ENCODE measurements at places on chromosomes 3 and 15.

DNA sequence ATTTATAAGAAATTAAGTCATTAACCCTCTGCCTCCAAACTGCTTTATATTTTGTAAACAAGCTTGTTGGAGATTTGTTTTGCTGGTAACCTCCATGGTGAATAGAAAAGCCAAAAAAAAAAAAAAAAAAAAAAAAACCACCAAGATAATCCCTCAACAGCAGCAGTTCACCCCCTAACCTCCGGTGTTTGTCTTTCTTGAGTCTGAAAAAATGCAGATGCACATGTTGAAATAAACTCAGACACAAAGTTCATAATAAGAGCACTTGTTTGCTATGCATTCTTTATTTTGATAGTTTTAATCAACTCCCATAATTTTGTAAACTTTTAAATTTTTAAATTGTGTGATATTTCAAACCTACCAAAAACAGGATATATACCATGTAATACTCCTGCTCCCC is 1.8 kb upstream of the PLCH1 start:
- no peak for DNase-seq

DNA sequence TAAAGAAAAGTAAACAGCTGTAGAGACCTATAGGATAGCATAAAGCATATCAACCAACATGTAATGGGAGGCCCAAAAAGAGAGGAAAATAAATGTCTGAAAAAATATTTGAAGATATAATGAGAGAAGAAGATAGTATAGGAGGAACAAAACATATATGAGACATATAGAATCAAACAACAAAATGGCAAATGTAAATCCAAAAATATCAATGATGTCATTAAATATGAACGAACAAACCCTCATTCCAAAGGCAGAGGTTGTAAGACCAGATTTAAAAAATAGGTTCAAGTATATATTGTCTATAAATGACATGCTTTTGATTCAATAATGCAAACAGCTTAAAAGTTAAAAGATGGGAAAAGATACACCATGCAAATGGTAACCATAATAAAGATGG is 470.4 kb downstream of the AGBL1 start:
- DNase-seq, result no peak

GRCh38 chr3:174216946-174217718 is 642.0 kb upstream of the NAALADL2 start:
- DNase-seq, result no peak

DNA sequence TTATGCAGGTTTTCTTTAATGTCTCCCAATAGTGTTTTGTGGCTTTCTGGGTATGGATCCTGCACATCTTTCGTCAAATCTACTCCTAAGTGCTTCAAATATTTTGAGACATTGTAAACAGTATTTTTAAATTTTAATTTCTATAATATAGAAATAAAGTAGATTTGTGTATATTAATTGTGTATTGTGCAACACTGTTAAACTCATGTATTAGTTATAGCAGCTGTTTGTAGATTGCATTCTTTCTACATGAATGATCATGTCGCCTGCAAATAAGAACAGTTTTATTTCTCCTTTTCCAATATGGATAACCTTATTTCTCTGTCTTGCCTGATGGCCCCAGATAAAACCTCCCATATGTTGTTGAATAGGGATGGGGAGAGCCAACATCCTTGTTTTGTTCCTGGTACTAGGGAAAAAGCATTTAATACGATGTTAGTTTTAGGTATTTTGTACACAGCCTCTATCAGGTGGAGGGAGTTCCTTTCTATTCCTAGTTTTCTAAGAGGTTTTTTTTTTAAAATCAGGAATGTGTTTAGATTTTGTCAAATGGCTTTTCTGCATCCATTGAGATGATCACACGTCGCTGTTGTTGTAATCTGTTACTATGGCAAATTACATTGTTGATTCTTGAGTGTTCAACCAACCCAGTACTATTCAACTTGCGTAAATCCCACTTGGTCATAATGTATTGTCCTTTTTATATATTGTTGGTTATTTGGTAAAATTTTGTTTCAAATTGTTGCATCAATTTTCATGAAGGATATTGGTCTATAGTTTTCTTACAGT is 71.1 kb upstream of the DGKG start:
- no peak for DNase-seq

GRCh38 chr3:141051443-141052200 is 475 bp downstream of the SPSB4 start:
- no peak for DNase-seq
